ENCODE measurements at places on chromosomes 5 and 9. TPM values are rescaled to one million over a fixed set of nuclear protein-coding genes. Genes with fewer than 3 reads are reported as not detected.

- no peak for DNase-seq
Observed at GRCh38 chr5:151695464-151695863, 8.7 kb upstream of the SPARC start.

DNA sequence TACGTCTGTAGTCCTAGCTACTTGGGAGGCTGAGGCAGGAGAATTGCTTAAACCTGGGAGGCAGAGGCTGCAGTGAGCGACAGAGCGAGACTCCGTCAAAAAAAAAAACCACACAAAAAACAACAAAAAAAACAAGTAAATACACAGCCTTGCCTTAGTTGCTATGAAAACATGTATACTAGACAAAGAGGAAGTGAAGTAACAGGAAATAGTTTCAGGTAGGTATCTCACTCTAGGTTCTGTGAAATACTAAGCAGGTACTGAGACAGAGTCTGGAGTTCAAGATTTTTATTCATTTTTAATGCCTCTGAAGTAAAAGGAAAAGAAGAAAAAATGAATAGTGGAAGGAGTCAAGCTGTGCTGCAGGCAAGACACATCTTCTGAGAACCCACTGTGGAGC lies 687.9 kb upstream of the RGMB start:
- DNase-seq = no peak

DNA sequence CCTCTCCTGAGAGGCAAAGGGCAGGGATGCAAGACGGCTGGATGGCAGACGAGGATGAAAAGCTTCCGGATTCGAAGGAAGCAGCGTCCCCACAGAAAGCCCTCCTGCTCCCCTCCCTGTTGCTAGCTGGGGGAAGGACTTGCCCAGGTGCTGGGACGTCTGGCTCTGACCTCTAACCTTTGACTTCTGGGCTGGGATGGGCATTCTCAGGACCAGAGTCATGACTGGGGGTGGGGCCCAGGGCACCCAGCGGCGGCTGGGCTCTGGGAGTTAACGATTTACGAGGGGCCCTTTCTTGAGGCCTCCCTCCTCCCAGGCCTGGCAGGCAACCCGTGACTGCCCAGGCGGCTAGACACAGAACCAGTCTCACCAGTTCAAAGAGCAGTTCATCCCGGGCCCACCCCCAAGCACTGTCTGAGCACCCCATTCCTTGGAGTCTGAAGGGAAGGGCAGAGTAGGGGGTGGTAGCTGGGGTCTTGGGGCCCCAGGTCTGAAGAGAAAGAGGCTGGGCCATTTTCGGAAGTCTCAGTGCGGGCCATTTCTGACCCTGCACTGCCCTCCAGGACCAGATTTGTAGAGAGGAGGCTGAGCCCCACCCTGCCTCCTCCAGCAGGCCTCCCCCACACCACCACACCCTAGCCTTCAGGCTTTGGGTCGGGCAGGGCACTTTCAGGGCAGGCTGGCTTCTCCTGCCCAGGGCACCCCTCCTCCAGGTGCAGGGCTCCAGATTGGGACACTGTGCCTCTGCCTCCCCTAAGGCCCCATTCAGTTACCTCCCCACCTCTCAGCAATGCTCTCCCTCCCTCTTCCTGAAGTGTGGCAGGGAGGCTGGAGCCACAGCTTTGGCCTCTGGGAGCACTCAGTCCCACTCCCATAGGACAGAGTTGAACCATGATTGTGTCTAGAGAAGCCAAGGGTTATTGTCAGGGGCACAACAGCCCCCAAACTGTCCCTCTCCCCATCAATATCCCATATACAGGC lies 5.0 kb upstream of the CXXC5 start:
- DNase-seq = no peak

The FGD3 gene
- 39.5 TPM for total RNA-seq

The PCDHA13 gene
- total RNA-seq = not detected

DNA sequence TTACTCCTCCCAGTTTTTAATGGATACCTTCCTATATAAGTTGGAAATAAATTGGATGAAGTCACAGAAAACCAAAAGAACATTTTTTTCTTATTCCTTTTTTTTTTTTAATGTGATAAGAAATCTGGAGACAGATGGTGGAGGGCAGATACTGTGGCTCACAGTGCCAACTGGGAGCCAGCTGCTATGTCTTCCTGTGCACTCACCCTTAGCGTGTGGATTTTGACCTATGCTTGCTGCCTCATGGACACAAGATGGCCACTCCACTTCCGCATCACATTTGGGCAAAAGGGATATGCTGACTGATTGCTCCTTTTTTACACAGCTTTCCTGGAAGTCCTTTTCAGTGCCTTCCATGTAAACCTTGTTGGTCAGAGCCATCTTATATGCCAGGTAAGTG lies 342.6 kb downstream of the MAN2A1 start:
- no peak for DNase-seq

DNA sequence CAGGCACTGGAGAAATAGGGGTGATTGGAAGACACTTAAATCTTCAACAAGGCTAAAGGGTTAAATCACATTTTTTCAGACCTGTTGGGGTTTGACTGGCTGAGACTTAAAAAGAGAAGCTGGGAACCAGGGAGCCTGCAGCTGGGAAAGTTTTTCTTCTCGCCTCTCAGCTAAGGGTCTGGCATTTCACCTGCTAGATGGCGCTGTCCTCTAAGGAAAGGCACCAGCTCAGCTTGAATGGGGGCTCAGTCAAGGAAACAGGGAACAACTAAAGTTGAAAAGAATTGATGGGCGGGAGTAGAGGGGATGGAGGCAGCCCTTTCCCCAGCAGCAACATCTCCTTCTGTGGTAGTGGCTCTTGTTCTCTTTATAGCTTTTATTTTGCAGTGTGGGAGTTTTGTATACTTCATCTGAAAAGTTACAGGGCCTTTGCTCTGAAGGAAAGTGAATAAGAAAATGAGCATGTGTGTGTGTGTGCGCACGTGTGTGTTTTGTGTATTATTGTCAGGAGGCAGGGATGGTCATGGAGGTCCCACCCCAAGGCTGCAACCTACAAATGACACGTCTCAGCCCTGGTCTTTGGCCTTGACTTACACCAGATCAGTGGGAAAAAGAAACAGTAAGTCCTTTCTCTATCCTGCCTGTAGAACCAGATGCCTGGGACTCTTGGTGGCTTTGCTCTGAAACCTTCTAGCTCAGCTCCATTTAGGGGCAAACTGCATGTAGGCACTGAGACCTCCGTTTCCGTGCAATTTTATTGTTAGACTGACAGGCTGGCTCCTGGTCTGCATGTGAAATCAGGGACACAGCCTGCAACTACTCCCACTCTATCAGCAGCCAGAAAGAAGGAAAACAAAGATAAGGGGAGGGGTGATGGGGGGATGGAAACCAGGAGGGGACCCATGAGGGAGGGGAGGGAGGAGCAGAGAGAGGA lies 316.2 kb upstream of the CLINT1 start:
- DNase-seq = peak; percentile 84

All from activated CD4-positive, alpha-beta T cell treated with anti-CD3 and anti-CD28 coated beads, Interleukin-2, amount 10 ng/mL, durations not matched to agents 24 days and 14 days (primary cell).